Renal cortical epithelial cell (primary cell): ENCODE measurements at places on chromosomes 7 and 10. TPM values are rescaled to one million over a fixed set of nuclear protein-coding genes. Genes with fewer than 3 reads are reported as not detected.

The ACTR3C gene
- 40.1 and 81.8 TPM in 2 replicates for total RNA-seq

The AKR1C1 gene
- 5.5 and 6.6 TPM in 2 replicates for total RNA-seq

DNA sequence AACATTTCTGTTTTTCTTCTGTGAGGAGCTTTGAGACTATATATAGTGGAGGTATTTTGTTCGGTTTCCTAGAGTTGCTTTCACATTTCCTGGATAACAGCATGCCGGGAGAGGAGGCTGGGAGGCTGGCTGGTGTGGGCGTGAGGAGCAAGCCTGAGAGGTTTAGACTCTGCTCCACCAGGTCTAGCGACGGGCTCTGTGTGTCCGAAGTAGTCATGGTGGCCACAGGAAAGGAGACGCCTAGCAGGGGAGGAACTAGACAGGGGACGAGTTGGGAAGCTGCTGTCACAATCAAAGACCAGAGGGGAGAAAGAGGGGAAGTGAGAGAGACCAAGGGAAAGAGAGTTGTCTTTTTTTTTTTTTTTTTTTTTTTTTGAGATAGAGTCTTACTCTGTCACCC, 19.6 kb downstream of the PTPRE start:
- DNase-seq, result no peak

DNA sequence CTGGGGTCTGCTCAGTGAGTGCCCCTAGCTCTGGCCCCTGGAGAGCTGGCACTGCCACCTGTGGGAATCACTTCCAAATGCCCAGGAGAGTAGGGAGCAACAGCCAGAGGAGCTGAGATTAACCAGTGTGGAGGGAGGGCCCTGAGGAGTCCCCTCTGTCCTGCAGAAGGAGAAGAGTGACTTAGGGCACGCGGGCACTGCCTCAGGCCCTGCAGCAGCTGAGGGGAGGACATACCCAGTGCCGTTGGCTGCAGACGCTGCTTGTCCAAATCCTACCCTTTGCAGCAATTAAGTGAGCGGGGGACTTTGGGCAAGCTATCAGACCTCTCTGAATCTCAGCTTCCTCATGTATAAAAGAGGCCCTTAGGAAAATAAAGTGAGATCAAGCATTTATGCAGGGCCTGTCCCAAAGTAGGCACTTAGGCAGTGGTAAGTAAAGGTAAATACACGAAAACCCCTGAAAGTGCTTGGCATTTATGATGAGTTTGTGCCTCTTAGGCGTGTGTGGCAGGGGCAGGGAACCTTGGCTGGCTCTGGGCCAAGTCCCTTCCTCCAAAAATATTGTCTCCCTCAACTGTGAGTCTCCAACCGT, 16.9 kb downstream of the PRF1 start:
- no peak for DNase-seq
